ENCODE measurements at places on chromosomes 3 and 15.

GRCh38 chr15:43516185-43516584 lies 1.2 kb upstream of the MAP1A start:
- DNase-seq: no peak
- H3K36me3 ChIP-seq: no peaks in the 10 kb centered on the region
- peaks cover 43% of the 10 kb centered on the region for H3K4me1 ChIP-seq
- H3K27me3 ChIP-seq: peaks cover 28% of the 10 kb centered on the region

DNA sequence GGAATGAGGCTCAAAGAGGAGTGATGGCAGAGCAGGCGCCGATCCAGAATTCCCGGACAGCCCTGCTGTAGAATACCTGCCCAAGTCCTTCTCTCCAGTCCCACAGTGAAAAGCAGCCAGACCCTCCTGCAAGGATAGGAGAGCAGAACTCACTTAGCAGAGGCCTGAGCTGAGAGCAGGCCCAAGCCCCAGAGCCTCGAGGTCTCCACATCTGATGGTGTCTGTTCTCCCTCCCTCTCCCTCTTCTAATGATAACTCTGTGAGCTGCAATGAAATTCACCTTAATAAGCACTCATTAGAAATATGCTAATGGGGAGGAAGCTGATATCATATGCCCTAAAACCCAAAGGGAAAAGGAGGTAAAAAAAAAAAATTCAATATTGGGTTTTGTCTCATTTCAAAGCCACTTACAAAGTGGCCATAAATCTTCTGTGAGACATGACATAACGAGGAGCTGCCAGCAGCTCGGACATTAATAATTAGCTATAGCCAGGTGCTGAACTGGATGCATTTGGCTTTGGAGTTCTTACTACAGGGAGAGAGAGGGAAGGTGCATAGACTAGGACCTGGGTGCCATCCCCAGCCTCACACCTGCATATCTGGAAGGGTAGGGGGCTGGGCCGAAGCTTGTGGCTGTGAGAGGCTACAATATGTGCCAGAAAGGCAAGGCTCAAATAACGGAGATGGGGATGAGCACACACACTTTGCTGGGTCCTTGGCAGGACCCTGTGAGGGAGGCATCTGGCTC lies 108.4 kb downstream of the MEGF11 start:
- H3K27me3 ChIP-seq: no peaks in the 10 kb centered on the region
- no peak overlapping the region for H3K4me3 ChIP-seq
- no peaks in the 10 kb centered on the region for H3K36me3 ChIP-seq

GRCh38 chr3:29281344-29282241 lies 722 bp downstream of the RBMS3 start:
- DNase-seq: no peak
- no peaks in the 10 kb centered on the region for H3K36me3 ChIP-seq
- peak overlapping the region; percentile 80 for H3K4me3 ChIP-seq
- peak overlapping the region; percentile 16 for H3K27ac ChIP-seq

DNA sequence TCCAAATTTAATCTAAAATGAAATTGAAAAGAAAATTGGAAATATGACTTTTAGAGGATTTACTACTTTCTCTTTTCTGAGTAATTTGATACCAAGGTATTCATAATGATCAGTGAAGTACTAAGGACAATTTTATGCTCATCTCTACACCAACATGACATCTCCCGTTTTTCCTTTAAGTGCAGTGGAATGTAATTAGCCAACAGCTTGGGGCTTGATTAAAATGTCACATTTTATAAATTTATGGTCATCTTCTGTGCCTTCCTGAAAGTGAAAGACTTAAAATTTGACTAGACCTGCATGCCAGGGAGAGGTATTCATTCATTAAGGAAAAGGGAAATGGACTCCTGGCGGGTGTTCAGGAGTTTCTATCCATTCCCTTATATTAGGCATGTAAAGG lies 228.2 kb upstream of the CNTN3 start:
- H3K4me1 ChIP-seq: no peaks in the 10 kb centered on the region
- H3K27me3 ChIP-seq: no peaks in the 10 kb centered on the region
- no peak overlapping the region for H3K4me3 ChIP-seq
- DNase-seq: no peak
- no peaks in the 10 kb centered on the region for H3K36me3 ChIP-seq

GRCh38 chr3:10116138-10116460 lies 624 bp downstream of the BRK1 start:
- peaks cover 37% of the 10 kb centered on the region for H3K36me3 ChIP-seq
- peak overlapping the region; percentile 100 for H3K4me3 ChIP-seq
- H3K4me1 ChIP-seq: peaks cover 49% of the 10 kb centered on the region
- DNase-seq: peak; percentile 15

- H3K36me3 ChIP-seq: peaks cover 2% of the 10 kb centered on the region
- peak; percentile 41 for DNase-seq
- H3K4me3 ChIP-seq: no peak overlapping the region
- peaks cover 29% of the 10 kb centered on the region for H3K4me1 ChIP-seq
- H3K27ac ChIP-seq: peak overlapping the region; percentile 77
These were observed 182.7 kb upstream of the GADL1 start for GRCh38 chr3:31077021-31077601.

- DNase-seq: no peak
- no peak overlapping the region for H3K4me3 ChIP-seq
- no peaks in the 10 kb centered on the region for H3K27me3 ChIP-seq
- no peak overlapping the region for H3K27ac ChIP-seq
- H3K4me1 ChIP-seq: peaks cover 2% of the 10 kb centered on the region
- H3K36me3 ChIP-seq: peaks cover 41% of the 10 kb centered on the region
These were observed 12.5 kb downstream of the DPH6 start for GRCh38 chr15:35533130-35534110.

DNA sequence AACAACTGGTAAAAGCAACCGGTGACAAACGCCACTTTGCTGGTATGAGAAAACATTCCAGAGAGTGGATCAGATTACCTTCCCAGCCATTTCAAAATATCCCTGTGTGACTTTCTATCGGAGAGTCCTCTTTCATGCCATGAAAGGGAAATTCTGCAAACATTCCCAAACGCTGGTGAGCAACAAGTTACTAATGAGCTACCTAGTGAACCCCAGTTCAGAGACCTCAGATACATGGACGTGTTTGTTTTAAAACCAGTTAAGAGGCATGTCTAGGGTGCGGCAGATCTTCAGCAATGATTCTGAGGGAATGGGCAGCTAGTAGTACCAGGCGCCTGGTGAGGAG lies 418.2 kb upstream of the NR2F2 start:
- peaks cover 5% of the 10 kb centered on the region for H3K27me3 ChIP-seq
- no peaks in the 10 kb centered on the region for H3K4me1 ChIP-seq
- no peak overlapping the region for H3K4me3 ChIP-seq
- no peak for DNase-seq
- H3K27ac ChIP-seq: no peak overlapping the region

DNA sequence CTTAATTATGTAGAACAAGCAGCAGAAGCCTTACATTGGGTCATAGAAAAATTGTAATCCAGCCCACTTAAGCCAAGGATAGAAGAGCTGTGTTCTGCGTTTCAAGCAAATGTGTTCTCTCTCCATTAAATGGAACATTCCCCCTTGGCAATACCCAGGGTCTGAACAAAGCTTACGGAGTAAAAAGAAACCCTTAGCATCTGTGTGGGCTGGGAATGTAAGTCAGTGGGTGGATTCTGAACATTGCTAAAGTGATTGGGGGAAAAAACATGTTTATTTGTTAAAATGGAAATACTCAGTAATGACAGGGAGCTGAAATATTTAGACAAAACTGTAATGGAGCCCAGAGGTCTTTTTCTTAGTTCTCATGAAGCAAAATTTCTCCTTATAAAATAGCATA lies 147.4 kb downstream of the DUT start:
- H3K4me1 ChIP-seq: no peaks in the 10 kb centered on the region
- no peak overlapping the region for H3K4me3 ChIP-seq
- H3K27me3 ChIP-seq: no peaks in the 10 kb centered on the region
- H3K36me3 ChIP-seq: no peaks in the 10 kb centered on the region
- no peak for DNase-seq
- no peak overlapping the region for H3K27ac ChIP-seq

GRCh38 chr15:70762469-70763119 lies 764 bp downstream of the UACA start:
- H3K4me1 ChIP-seq: peaks cover 20% of the 10 kb centered on the region
- peaks cover 64% of the 10 kb centered on the region for H3K27me3 ChIP-seq
- H3K4me3 ChIP-seq: peak overlapping the region; percentile 78
- no peaks in the 10 kb centered on the region for H3K36me3 ChIP-seq

DNA sequence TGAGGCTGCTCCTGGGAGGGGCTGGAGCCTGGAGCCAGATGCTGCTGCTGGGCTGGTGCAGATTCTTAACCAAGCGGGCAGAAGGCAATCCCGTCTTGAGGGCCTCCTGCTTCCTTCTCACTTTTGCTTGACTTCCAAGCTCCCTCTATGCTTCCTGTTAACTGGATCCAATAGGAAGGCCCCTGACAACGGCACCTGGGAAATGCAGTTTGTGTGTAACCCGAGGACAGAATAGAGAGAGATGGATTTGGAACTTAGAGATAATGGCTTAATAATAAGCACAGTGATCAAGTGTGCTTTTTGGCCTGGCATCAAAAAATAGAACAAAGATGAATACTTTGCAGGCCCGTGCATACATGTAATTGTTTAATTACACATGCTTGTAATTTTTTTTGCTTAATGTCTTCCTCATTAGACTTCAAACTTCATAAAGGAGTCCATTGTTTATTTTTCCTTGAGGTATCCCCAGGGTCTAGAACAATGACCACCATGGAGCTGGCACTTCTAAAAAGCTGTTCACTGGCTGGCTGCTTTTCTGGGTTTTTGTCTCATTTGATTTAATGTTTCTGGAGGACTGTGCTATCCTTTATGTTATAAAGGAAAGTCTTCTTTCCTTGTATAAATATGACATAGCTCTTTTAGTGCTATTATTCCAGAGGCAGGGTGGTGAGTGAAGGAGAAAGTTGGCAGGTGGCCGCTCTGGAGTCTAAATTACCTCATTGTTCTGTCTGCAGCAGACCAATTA lies 63.3 kb upstream of the MITF start:
- H3K4me3 ChIP-seq: no peak overlapping the region
- H3K27me3 ChIP-seq: peaks cover 1% of the 10 kb centered on the region
- no peaks in the 10 kb centered on the region for H3K36me3 ChIP-seq
- no peaks in the 10 kb centered on the region for H3K4me1 ChIP-seq

DNA sequence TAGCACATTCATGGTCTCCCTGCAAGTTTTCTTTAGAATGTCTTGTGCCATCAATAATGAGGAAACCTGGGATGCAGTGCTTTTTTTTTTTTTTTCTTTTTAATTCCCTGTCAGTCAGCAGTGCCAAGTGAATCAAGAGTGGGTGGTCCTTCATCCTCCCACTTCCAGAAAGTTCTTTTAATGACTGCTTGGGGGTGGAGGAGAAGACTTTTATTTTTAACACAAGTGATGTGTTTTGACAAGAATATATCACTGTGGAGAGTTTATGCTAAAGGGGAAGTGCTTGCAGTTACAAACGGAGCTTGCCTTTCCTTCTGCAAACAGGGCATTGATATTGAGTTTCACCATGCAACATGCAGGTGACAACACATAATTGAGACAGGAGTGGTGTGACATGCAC lies 69.7 kb downstream of the CACNA2D3 start:
- no peak overlapping the region for H3K27ac ChIP-seq
- DNase-seq: no peak
- H3K27me3 ChIP-seq: no peaks in the 10 kb centered on the region
- no peak overlapping the region for H3K4me3 ChIP-seq
- no peaks in the 10 kb centered on the region for H3K36me3 ChIP-seq

- no peak overlapping the region for H3K4me3 ChIP-seq
- H3K27ac ChIP-seq: no peak overlapping the region
- H3K4me1 ChIP-seq: peaks cover 20% of the 10 kb centered on the region
- H3K36me3 ChIP-seq: peaks cover 2% of the 10 kb centered on the region
- DNase-seq: no peak
- no peaks in the 10 kb centered on the region for H3K27me3 ChIP-seq
These were observed 120.6 kb upstream of the SPATA12 start for GRCh38 chr3:56939834-56940233.

- peaks cover 2% of the 10 kb centered on the region for H3K27me3 ChIP-seq
- H3K4me1 ChIP-seq: peaks cover 2% of the 10 kb centered on the region
- no peaks in the 10 kb centered on the region for H3K36me3 ChIP-seq
- H3K4me3 ChIP-seq: no peak overlapping the region
- no peak for DNase-seq
- H3K27ac ChIP-seq: no peak overlapping the region
These were observed 12.5 kb downstream of the ARPP21 start for GRCh38 chr3:35651851-35652250.

DNA sequence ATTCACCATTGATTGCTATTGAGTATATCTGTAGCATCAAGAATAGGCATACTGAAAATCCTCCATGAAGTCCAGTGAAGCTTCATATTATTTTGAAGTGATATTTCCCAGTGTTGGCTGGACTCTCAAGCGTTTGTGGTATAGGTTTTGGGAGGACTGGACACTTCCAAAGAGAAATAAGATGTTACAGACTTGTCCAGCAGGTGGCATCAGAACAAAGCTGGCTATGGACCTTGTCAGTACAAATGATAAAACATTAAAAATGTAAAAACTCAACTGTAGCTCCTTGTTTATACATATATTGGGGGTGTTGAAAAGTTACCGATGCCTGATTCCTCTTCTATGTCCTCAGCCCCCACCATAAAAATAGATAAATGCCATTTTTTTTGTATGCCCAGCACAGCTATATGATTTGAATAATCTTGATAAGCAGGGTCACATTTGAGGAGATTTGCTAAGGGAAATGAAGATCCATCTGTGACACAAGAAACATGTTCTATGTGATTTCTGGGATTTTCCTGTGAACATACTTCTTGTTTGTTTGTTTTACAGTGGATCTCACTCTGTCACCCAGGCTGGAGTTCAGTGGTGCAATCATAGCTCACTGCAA lies 54.5 kb upstream of the GOLGA6B start:
- peak; percentile 21 for DNase-seq
- H3K27ac ChIP-seq: no peak overlapping the region
- H3K27me3 ChIP-seq: no peaks in the 10 kb centered on the region
- H3K36me3 ChIP-seq: no peaks in the 10 kb centered on the region
- no peaks in the 10 kb centered on the region for H3K4me1 ChIP-seq

DNA sequence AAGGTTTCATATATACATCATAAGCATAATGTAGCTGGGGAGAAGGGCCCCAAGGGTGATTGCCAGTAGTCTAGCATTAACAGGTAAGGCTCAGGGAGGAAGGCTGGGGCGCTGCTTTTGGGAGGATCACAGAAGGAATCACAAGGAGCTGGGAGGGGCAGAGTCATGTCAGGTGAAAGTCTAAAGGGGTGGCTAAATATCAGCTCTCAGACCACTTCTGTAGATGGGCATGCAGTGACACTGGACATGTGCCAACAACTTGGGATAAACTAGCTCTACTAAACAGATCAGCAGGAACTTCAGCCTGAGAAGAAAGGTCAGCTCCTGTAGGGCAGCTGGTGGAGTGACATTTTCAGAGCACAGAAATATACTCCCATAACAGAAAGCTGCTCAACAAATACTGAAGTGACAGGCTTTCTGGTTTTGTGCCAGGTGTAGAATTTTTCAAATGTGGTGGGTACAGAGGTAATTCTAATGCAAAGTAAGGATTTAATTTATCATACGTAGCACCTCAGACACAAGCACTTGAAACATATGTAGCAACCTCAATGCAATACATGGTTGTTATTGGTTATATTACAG lies 79.4 kb downstream of the PEX5L start:
- peaks cover 4% of the 10 kb centered on the region for H3K4me1 ChIP-seq
- H3K27ac ChIP-seq: no peak overlapping the region
- H3K27me3 ChIP-seq: peaks cover 22% of the 10 kb centered on the region

DNA sequence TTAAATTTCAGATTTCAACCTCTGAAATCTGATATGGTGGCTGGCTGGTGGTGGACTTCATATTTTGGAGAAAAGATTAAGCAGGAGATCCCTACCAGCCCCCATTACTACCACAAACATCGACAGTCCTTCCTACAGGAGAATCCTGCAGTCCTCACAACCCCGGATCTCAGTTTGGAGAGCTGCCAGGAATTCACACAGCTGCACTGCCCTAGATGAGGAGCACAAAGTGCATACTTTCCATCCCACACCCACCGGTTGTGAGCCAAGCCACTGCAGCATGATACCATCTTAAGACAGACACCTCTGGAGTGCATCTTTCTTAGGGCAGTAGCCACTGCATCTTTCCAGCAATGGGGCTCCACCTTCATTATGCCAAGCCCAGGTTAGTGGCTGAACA lies 185.5 kb upstream of the GPR149 start:
- no peak overlapping the region for H3K27ac ChIP-seq
- H3K4me3 ChIP-seq: no peak overlapping the region
- H3K27me3 ChIP-seq: no peaks in the 10 kb centered on the region
- DNase-seq: no peak
